ENCODE measurements at places on chromosomes 7 and 10.

DNA sequence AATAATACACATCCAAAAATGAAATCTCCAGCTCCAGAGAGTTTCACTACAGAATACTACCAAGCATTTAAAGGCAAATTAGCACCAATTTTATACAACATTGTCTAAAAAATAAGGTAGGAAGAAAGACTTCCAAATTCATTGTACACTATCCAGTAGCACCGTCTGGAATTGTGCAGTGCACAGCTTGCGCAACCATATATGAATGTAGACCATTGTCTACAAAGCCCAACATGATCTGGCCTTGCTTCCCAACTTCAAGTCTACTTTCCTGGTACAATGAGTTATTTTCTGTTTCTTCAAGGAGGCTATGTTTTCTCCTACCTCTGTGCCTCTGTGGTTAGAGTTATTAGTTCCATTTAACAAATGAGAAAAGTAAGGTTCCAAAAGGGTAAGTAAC lies 115.4 kb upstream of the FOXK1 start:
- no peak for DNase-seq

DNA sequence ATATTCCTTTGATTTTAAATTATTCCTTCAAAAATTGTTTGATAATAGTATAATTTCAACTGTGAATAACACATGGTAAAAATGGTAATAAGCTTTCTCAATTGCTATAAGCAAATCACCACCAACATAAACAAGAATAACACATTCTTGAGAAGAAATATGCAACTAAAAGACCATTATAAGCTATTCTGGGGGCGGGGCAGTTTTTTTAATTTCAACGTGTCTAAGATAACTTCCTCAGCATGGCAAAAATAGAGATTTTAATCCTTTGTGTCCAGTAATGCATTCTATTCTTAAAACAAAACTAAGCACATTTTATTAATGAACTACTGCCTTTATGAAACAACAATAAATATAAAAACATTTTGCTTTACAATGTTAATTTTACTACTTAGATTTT lies 1.5 kb downstream of the DNAJC12 start:
- DNase-seq = no peak

DNA sequence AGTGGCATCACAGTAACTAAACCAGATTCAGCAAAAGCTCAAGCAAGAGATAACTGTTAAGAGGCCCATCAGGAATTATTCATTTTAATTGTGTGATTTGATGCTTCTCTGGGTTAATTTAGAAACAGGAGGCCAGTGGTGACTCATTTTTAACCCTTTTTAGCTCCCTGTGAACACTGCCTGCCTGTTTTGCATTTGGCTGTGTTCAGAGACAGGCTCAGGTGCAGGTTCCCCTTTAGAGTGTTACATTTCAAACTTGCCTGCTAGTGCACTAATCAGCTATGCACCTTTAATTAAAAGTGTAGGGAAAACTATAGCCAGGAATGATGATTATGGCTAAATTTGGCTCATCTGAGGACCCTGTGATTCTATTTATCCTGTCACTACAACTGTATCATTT lies 6.5 kb downstream of the STAMBPL1 start:
- no peak for DNase-seq

DNA sequence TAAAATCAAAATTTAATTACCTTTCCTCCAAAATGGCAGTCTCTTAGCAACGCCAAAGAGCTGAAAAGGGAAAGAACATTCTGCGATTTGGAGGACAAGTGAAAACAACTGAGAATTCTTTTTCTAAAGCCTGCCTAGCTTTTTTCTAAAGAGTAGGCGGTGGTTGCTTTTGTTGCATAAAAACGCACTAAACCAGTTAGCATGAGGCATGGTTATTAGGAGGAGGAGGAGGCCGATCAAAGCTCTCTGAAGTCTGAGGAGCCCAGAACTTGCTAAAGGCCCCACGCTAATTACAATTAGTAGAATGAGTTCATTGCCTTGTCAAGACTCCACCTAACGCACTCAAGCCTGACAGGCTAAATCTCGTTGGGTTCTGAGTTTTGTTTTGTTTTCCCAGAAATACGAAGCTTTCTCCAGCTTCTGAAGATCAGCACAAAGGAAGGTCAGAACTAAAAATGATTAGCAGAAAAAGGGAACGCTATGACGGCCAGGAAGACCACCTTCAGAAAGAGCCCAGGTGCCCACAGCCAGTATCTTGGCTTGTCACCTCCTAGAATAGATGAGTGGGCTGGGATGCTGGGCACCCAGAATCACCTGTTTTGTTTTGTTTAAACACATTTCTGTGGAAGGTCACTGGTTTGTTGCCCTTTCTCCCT lies 72.0 kb downstream of the FGFR2 start:
- DNase-seq = no peak

DNA sequence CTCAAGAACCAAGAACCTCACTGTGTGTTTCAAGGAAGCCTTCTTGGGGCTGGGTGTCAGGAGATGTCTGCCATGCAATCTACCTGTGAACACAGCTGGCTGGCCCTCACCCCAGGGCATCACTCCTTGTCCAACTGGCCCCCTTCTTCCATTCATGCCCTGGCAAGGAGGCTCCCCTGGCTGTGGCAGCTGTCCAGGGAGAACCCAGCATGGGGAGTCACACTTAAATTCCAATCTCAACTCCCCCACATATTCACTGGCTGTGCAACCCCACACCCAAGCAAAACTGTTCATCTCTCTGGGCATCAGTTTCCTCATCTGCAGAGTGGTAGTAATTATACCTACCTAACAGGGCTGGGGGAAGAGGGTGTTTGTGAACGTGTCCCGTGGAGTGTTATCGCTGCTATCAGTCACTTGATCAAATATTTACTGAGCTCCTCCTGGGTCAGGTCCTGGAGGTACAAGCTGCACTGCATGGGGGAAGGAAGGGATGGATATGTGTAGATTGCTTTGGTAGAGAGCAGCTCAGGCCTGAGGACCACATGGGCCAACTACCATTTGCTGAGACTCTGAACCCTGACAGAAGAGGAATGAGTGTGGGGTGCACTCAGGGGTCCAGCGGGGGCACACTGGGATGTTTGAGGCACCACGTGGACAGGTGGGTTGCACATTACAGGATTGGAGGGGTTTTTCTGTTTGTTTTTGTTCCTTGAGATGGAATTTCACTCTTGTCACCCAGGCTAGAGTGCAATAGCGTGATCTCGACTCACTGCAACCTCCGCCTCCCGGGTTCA lies 2.1 kb upstream of the GPRIN2 start:
- no peak for DNase-seq

DNA sequence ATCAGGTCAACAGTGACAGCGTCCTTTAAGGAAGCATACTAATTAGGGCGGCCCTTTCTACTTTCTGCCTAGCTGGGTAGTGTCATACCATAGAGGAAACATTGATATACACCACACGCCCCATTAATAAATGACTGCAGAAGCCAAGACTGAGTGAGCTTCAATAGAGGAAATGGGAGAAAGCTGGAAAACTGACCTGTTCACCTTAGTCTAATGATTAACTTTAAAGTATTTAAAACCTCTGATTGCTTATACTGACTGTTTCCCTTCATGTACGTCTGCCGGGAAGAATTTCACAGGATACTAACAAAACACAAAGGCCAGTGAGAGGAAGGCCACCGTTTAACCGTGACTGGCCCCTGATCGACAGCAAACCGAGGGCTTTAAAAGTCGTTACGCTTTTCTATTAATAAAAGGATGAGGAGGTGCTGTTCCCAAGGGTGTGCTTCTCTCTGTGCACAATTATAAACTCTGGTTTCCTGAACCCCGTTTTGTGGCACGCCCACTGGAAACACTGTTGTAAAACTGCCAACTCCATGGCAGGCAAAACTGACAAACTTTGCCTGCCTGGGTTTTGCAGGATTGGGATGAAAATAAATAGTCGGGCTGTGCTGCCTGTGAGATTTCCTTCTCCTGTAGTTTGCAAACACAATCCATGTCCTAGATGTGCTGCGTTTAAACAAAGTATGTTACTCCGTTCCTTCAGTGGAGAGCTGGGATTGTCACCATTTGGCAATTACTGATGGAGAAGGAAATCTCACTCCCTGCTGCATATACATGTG lies 137.6 kb downstream of the NRP1 start:
- no peak for DNase-seq

DNA sequence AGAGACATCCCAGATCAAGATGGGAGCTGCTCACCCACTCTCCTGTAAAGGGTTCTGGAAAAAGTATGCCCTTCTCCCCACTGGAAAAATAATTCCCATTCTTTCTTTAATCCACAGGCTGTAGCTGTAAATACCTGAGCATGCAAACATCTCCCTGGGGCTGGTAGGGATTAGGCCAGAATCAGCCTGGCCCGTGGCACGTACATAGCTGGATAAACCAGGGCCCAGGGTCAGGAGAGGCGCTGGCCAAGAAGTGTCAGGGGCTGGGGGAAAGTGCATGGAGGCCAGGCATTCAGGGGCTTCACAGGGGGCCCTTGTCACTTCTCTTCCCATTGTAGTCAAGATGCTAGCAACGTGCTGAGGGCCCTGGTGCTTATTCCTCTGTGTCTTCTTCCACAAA lies 30.7 kb upstream of the AQP1 start:
- no peak for DNase-seq

DNA sequence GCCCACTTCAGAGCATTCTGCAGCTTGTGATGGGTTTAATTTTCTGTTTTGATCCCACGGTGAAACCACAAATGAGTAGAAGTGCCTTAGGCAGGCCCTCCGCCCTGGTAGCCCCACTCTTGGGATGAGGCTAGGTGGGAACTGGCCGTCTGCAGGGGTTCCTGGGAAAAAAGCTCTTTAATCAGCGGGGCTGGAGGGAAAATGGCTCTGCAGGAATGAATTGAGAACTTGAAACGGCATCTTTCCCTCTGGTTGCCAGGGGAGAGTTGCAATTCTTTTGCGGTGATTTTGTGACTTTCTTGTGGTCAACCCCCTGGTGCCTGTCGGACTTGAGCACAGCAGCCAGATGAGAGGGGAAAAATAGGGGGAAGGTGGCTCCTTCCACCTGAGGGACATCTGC lies 32.7 kb downstream of the COL26A1 start:
- DNase-seq = no peak

- DNase-seq = no peak
Measured at GRCh38 chr7:23472956-23473843, 2.9 kb upstream of the IGF2BP3 start.
